ENCODE measurements at places on chromosomes 4 and X.

DNA sequence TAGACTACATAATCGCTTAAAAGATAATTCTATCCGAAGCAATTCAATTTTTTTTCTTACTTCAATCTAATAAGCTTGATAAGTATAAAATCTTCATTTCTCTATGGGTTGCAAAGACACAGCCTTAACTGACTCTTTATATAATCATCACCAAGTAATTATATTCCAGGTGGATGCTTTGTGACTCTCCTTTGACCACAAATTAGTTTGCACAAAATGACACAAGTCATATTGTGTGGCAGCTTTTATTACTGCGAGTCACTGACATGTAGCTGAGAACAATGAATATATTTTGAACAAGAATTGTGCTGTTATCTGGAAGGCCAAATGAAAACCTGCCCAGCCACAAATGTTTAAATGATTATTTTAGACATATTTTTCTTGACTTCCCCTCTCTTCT lies 1727.8 kb downstream of the ARAP2 start:
- H3K4me1 ChIP-seq, result no peaks in the 10 kb centered on the region
- no peaks in the 10 kb centered on the region for H3K27me3 ChIP-seq
- no peak for ATAC-seq
- no peaks in the 10 kb centered on the region for H3K36me3 ChIP-seq

- H3K36me3 ChIP-seq, result no peaks in the 10 kb centered on the region
- no peaks in the 10 kb centered on the region for H3K27me3 ChIP-seq
- H3K4me1 ChIP-seq, result no peaks in the 10 kb centered on the region
- H3K27ac ChIP-seq, result no peak overlapping the region
- no peak for ATAC-seq
Observed at GRCh38 chr4:1357356-1358248, 10.6 kb downstream of the UVSSA start.

DNA sequence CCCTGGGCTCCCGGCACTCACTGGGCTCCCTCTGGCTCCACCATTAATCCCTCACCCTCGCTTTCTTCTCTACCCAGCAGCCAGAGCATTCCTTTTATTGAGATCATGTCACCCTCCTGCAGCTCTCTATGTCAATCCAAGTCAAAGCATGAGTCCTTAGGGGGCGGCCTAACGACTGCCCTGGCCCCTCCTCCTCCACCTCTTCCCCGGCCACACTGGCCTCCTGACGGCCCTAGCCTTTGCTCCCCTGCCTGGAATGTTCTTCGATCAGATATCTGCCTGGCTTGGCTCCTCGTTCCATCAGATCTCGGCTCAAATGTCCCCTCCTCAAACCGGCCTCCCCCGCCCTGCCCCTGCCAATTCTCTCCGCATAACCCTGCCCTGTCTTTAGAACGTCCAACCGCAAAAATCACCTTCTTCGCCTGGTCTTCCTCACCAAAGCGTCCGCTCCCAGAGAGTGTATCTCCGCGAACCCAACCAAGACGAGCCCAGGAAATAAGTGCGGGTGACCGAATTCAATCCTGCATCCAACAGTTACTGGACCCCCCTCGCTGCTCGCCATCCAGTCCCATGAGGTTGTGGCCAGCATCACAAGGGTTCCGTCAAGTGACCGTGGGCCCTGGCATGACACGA lies 722 bp upstream of the PNCK start:
- H3K4me1 ChIP-seq, result no peaks in the 10 kb centered on the region
- H3K27me3 ChIP-seq, result peaks cover 9% of the 10 kb centered on the region

DNA sequence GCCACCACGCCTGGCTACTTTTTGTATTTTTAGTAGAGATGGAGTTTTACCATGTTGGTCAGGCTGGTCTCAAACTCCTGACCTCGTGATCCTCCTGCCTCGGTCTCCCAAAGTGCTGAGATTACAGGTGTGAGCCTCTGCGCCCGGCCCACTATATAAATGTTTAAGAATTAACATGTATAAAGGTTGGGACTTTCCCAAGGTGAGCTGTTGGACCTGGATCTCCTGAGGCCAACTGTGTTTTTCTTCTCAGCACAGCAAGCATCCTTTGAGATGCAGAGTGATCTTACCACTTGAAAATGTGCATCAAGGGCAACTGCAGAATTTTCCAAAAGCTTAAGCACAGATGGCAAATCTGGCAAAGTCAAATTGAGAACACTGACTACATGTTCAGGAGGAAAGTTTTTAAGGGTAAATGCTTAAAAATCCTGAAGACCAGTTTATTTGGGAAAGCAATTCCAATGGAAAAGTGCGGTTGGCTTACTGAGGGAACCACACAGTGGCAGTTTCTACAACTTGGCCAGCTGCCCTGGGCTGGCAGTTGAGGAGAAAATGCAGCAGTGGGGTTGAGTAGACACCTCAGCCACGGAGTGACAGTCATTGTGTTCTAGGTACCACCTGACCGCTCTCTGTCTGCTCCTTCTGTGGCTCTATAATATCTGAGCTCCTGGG lies 168.9 kb downstream of the CBR4 start:
- peak overlapping the region; percentile 86 for H3K27ac ChIP-seq
- ATAC-seq, result no peak

DNA sequence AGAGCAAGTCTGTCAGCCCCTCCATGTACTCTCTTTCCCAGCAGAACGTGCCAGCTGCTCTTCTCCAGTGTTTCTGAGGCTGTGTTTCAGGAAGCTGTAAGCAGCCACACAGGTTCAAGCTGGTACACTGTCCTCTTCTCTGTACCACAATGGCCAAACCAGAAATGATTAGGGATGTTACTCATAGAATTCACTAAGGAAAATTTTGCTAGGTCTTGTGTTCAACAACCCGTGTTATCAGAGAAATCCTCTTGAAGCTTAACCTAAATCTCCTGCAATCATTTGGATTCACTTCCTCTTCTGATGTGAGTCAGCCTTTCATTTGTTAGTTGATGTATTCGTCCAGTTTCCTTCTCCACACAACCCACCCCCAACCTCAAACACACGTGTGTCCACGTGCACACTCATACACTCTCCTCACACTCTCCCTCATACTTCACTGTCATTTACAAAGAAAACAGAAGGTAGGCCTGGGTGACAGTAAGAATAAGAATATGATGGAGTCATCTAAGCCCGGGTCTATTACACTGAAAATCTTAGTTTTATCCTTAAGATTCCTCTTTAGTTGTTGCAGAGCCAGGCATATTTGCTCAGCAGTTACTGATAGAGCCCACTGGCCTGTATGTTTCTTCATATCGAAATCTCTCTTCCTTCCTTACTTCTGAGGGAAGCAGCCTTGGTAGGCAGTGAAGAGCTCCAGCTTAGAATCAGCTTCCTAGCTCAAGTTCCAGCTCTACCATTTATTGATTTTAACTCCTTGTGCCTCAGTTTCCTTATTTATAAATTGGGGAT lies 63.4 kb downstream of the DCUN1D4 start:
- no peak for ATAC-seq
- peaks cover 40% of the 10 kb centered on the region for H3K4me1 ChIP-seq
- H3K4me3 ChIP-seq, result no peak overlapping the region
- peak overlapping the region; percentile 24 for H3K27ac ChIP-seq

DNA sequence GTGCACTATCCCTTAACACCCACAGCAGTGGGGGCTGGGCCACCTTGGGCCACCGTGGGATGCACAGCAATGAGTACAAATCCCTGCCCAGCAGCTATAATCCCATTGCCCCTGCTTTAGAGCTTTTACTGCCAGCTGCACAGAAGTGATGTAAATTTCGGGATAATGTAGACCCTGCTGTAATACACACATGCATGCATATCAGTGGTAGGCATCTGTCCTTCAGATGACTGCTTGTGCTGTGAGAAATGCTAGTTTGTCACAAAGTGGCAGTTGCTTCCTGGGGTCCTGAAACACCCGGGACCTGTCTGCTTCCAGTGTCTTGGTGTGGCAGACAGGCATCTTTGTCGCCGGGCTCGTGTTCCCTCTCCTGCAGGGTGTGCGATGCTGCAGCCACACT lies 14.1 kb downstream of the NSG1 start:
- no peak overlapping the region for H3K4me3 ChIP-seq
- no peaks in the 10 kb centered on the region for H3K36me3 ChIP-seq
- no peaks in the 10 kb centered on the region for H3K4me1 ChIP-seq
- peaks cover 87% of the 10 kb centered on the region for H3K27me3 ChIP-seq
- no peak overlapping the region for H3K27ac ChIP-seq
- ATAC-seq, result no peak

- no peaks in the 10 kb centered on the region for H3K36me3 ChIP-seq
- H3K27me3 ChIP-seq, result no peaks in the 10 kb centered on the region
- H3K27ac ChIP-seq, result no peak overlapping the region
- H3K4me3 ChIP-seq, result no peak overlapping the region
- ATAC-seq, result no peak
- no peaks in the 10 kb centered on the region for H3K4me1 ChIP-seq
Observed at GRCh38 chr4:31539284-31540069, 819.3 kb downstream of the PCDH7 start.

DNA sequence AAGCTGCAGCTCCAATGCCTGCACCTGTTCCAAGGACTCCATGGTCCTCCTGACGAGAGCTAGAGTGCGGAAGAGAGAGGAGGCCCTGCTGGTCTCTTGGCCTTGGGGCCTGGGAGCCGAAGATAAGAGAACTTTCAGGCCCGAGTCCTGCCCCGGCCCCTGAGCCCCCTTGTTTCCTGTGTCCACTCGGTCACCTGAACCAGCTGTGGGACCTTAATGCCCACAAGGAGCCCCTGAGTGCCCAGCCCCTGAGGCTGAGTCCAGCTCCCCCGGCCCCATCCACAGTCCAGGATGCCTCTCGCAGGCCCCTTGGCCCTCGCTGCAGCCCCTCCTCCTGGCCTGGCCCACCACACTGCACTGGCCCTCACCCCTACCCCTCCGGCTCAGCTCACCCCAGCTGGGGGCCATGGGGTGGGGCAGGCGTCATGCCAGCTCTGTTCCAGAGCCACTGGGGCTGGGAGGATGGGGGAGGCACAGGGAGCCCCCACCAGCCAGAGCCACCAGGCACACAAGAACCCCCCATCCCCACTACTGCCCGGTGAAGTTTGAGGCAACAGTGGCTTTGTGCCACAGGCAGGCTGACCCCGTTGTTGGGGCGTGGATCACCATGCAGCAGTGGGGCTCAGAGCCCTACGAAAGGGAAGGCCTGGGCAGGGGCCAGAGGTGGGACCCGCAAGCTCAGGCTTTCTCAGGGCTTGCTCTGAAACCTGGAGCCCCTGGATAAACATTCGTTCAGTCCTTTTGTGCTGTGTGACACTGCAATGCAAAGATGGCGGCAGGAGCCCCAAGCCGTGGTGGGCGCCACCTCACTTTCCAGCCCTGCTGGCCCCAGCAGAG lies 14.1 kb downstream of the NAT8L start:
- H3K4me3 ChIP-seq, result no peak overlapping the region
- H3K36me3 ChIP-seq, result no peaks in the 10 kb centered on the region
- H3K27ac ChIP-seq, result no peak overlapping the region

- no peaks in the 10 kb centered on the region for H3K27me3 ChIP-seq
- H3K4me1 ChIP-seq, result peaks cover 9% of the 10 kb centered on the region
- ATAC-seq, result peak; percentile 46
- H3K27ac ChIP-seq, result peak overlapping the region; percentile 59
- H3K36me3 ChIP-seq, result no peaks in the 10 kb centered on the region
Observed at GRCh38 chrX:40083120-40083978, 14.4 kb downstream of the BCOR start.

DNA sequence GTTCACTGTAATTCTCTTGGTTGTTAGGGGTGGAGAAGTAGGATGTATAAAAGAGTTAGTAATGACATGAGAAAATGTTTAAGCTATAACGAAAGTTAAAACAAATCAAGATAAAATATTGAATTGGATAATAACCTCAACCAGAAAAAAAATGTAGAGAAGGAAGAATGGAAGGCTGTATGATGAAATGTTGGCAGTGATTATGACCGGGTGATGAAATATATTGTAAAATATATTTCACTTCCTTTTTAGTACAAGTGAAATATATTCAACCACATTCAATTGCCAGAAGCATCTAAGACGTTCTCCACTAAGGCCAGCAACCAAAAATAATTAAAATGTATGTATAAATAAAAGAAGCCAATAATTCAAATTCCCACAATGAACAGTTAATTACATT lies 309.3 kb upstream of the FGF13 start:
- H3K27me3 ChIP-seq, result no peaks in the 10 kb centered on the region
- H3K4me1 ChIP-seq, result no peaks in the 10 kb centered on the region
- H3K36me3 ChIP-seq, result no peaks in the 10 kb centered on the region
- H3K4me3 ChIP-seq, result no peak overlapping the region

DNA sequence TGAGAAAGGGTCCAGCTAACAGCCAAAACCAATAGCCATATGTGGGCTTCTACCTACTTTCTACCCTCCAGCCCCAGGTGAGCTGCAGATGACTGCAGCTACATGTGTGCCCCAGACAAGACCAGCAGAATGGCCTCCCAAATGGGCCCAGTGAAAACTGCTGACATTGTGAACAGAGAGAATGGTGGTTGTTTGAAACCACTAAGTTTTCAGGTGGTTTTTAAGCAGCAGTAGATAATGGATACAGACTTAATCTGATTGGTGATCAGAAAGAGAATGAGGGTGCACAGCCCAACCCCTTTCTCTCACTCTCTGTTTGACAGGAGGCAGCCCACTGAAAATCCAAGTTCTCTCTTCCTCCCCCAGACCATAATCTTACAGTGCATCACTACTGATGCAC lies 42.5 kb upstream of the BBS12 start:
- H3K27ac ChIP-seq, result no peak overlapping the region
- H3K4me3 ChIP-seq, result no peak overlapping the region
- ATAC-seq, result no peak
- no peaks in the 10 kb centered on the region for H3K27me3 ChIP-seq
- no peaks in the 10 kb centered on the region for H3K36me3 ChIP-seq
- peaks cover 17% of the 10 kb centered on the region for H3K4me1 ChIP-seq

- H3K36me3 ChIP-seq, result no peaks in the 10 kb centered on the region
- H3K4me1 ChIP-seq, result no peaks in the 10 kb centered on the region
- H3K4me3 ChIP-seq, result no peak overlapping the region
- ATAC-seq, result no peak
- H3K27me3 ChIP-seq, result no peaks in the 10 kb centered on the region
- H3K27ac ChIP-seq, result no peak overlapping the region
Observed at GRCh38 chrX:114710571-114710970, 126.7 kb downstream of the HTR2C start.

DNA sequence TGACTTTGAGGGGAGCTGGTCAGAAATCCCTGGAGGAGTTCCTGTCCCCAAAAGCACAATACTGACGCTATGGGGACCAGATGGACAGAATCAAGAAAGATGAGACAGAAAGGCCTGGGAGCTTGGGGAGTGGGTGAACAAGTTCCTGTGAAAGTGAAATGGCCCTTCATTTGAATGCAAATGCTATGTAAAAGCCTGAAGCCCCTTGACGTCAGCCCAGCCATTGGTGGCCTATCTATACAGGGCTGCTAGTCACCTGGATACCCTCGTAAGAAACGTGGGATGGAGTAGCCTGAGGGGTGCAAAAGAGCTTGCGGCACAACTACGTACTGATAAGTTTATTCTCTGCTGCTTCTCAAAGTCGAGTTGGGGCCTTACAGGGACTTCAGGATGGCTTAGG lies at the start of gene CDX4:
Gene CDX4, plus strand, starts transcription at position 223 of the 400 bp plus-strand sequence. CDS start 201 bp downstream, outside the sequence.
- H3K4me1 ChIP-seq, result no peaks in the 10 kb centered on the region
- no peaks in the 10 kb centered on the region for H3K36me3 ChIP-seq
- H3K27me3 ChIP-seq, result peaks cover 25% of the 10 kb centered on the region
- H3K4me3 ChIP-seq, result no peak within 1 kb of the TSS

DNA sequence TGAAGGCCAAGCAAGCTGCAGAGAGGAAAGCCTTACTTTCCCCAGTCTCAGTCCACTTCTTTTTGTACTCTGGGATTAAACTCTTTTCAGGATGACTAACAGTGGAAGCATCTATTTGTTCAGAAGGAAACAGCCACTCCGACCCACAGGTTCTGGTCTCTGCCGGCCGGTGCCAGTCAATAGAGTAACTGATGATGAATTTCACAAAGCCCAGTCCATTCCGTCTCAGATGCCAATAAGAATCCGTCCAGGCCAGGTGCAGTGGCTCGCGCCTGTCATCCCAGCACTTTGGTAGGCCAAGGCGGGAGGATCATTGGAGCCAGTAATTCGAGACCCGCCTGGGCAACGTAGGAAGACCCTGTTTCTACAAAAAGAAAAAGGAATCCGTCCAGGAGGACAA lies 58.5 kb upstream of the HELT start:
- no peaks in the 10 kb centered on the region for H3K27me3 ChIP-seq
- no peak overlapping the region for H3K4me3 ChIP-seq
- no peak overlapping the region for H3K27ac ChIP-seq
- ATAC-seq, result no peak
- H3K36me3 ChIP-seq, result no peaks in the 10 kb centered on the region

All from gastroesophageal sphincter (tissue), 4 donors.